Fibroblast of lung (primary cell): ENCODE measurements at places on chromosomes 16 and 17.

- H3K4me3 ChIP-seq, result no peak overlapping the region
- peak; percentile 56 for DNase-seq
- peaks cover 14% of the 10 kb centered on the region for H3K27me3 ChIP-seq
- no peaks in the 10 kb centered on the region for H3K36me3 ChIP-seq
- no peak overlapping the region for H3K27ac ChIP-seq
- H3K4me1 ChIP-seq, result peaks cover 10% of the 10 kb centered on the region
Measured at GRCh38 chr17:39080421-39081078, 70.9 kb downstream of the PLXDC1 start.

GRCh38 chr17:5591966-5592365 lies 7.7 kb upstream of the NLRP1 start:
- peaks cover 8% of the 10 kb centered on the region for H3K27me3 ChIP-seq
- no peaks in the 10 kb centered on the region for H3K36me3 ChIP-seq
- no peak overlapping the region for H3K27ac ChIP-seq
- H3K4me3 ChIP-seq, result no peak overlapping the region

DNA sequence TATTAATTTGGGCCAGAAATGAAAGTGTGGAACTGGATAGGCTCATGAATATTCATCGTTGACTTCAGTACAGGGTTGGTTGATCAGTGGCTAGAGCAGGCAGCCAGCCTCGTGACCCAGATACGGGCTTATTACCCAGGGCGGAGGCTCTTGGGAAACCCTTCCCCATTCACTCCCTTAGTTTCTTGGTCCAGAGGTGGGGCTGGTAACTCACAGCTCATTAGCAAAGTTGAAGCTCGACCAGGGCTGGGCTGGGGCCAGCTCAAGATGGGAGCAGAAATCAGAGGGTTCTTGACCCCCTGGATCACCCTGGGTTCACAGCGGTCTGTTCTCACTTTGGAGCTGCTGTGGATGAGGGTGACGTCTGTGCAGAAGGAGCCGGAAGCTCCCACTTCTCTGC lies 44.6 kb upstream of the GSE1 start:
- DNase-seq, result no peak
- H3K27me3 ChIP-seq, result no peaks in the 10 kb centered on the region
- H3K36me3 ChIP-seq, result no peaks in the 10 kb centered on the region
- H3K4me3 ChIP-seq, result no peak overlapping the region
- peaks cover 7% of the 10 kb centered on the region for H3K4me1 ChIP-seq
- no peak overlapping the region for H3K27ac ChIP-seq

- no peak for DNase-seq
Measured at GRCh38 chr17:58339755-58340404, 11.3 kb upstream of the TSPOAP1 start.

DNA sequence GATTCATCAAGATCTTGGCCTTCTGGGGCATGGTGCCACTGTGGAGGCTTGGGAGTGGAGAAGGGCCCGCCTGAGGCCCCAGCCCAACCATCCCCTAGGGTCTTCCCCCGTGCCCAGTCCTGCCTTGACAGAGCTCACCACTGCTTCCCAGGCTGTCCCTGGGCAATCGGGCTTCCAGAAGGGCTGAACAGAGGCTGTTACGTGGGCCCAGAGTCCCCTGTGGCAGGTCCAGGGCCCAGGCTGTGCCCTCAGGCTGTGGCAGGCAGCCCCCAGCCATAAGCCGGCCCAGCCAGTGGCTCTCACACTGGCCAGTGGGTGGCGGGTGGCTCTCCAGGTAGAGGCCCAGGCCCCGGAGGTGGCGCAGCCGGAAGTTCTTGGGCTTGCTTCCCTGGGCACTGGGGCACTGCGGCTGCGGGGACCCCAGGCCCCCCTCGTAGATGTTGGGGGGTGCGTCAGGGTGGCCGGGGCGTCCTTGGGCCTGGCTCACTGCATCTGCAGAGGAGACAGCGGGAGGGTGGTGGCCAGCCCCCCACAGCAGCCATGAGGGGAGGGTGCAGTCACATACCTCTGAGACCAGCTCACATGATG lies 809 bp downstream of the C16orf90 start:
- H3K36me3 ChIP-seq, result no peaks in the 10 kb centered on the region
- H3K27me3 ChIP-seq, result no peaks in the 10 kb centered on the region
- H3K4me1 ChIP-seq, result no peaks in the 10 kb centered on the region
- no peak for DNase-seq

GRCh38 chr17:47201166-47201565 lies 8.0 kb upstream of the MYL4 start:
- H3K4me1 ChIP-seq, result peaks cover 17% of the 10 kb centered on the region
- H3K36me3 ChIP-seq, result no peaks in the 10 kb centered on the region
- no peak overlapping the region for H3K4me3 ChIP-seq
- no peaks in the 10 kb centered on the region for H3K27me3 ChIP-seq
- no peak overlapping the region for H3K27ac ChIP-seq

DNA sequence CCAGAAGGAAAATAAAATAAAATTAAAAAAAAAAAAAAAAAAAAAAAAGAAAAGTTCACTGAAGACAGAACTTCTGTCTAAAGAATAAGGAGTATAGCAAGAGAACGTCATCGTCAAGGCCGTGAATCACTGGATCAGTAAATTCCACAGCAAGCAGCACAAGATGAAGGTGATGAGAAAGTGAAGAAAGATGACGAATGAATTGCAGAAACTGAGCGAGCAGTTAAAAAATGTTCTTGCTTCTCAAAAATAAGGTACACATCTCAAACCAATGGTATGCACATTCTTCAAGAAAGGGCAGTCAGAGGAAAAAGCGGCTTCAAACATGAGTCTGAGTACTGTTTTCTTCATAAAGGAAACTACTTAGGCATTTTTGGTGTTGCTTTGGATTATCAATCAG lies 104.7 kb downstream of the SMG6 start:
- peak; percentile 88 for DNase-seq
- peaks cover under 1% of the 10 kb centered on the region for H3K36me3 ChIP-seq
- H3K4me3 ChIP-seq, result no peak overlapping the region
- H3K27me3 ChIP-seq, result no peaks in the 10 kb centered on the region

GRCh38 chr17:81184555-81184954 lies 18.5 kb upstream of the AATK start:
- H3K27ac ChIP-seq, result no peak overlapping the region
- no peaks in the 10 kb centered on the region for H3K36me3 ChIP-seq
- no peak overlapping the region for H3K4me3 ChIP-seq
- DNase-seq, result no peak
- H3K27me3 ChIP-seq, result peaks cover 5% of the 10 kb centered on the region

- no peak overlapping the region for H3K4me3 ChIP-seq
- no peak overlapping the region for H3K27ac ChIP-seq
- no peaks in the 10 kb centered on the region for H3K4me1 ChIP-seq
- no peaks in the 10 kb centered on the region for H3K36me3 ChIP-seq
- H3K27me3 ChIP-seq, result peaks cover 45% of the 10 kb centered on the region
Measured at GRCh38 chr17:74937064-74938051, 1.7 kb downstream of the OTOP3 start.

- no peak overlapping the region for H3K4me3 ChIP-seq
- no peaks in the 10 kb centered on the region for H3K27me3 ChIP-seq
- DNase-seq, result no peak
- no peaks in the 10 kb centered on the region for H3K4me1 ChIP-seq
- no peaks in the 10 kb centered on the region for H3K36me3 ChIP-seq
Measured at GRCh38 chr17:4386406-4386805, 19.9 kb upstream of the UBE2G1 start.

DNA sequence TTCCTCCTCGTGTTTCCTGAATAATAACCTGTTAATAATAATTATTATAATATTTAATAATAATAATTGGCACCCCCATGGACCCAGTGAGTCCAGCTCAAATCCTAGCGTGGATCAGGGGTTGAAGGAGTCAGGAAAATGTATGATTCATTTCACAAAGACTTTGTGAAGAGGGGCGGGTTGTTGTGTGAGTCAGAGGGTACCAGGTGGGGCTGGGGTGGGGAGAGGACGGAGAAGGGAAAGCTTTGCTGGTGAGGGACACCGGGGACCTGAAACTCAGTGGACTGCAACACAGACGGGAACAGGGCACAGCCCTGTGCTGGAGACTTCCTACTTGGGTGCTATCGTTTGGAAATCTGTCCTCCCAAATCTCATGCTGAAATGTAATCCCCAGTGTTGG lies 3.1 kb upstream of the ADORA2B start:
- H3K4me1 ChIP-seq, result no peaks in the 10 kb centered on the region
- peaks cover 3% of the 10 kb centered on the region for H3K27me3 ChIP-seq
- H3K36me3 ChIP-seq, result no peaks in the 10 kb centered on the region
- no peak overlapping the region for H3K27ac ChIP-seq
- DNase-seq, result peak; percentile 63
- no peak overlapping the region for H3K4me3 ChIP-seq

DNA sequence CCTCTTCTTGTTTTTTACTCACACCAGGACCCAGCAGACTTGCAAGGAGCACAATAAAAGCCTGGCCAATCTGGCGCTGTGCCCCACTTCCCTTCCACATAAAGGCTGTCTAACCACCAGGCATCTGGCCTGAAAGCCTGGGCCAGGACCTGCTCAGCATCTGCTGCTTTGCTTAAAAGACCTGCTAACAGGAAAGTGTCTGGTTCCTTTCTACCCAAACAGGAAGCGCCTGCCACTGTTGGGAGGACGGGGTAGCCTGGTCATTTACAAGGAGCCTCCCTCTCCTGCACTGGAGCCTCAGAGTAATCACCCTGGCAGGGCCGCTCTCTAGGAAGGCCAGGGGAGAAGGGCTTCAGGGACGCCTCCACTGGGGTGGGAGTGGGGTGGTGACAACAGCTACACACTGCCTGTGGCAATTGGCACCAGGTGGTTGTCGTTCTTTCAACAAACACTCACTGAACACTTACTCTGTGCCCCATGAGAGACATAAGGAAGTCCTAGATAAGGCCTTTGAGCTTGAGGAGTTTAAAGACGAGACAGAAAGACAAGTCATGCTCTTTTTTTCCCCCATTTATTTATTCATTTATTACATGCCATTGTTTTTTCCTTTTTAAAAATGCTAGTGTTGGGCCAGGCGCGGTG lies 6.3 kb upstream of the MMP28 start:
- no peaks in the 10 kb centered on the region for H3K36me3 ChIP-seq
- H3K4me1 ChIP-seq, result peaks cover 3% of the 10 kb centered on the region
- no peak overlapping the region for H3K27ac ChIP-seq
- H3K4me3 ChIP-seq, result no peak overlapping the region
- peaks cover 29% of the 10 kb centered on the region for H3K27me3 ChIP-seq

DNA sequence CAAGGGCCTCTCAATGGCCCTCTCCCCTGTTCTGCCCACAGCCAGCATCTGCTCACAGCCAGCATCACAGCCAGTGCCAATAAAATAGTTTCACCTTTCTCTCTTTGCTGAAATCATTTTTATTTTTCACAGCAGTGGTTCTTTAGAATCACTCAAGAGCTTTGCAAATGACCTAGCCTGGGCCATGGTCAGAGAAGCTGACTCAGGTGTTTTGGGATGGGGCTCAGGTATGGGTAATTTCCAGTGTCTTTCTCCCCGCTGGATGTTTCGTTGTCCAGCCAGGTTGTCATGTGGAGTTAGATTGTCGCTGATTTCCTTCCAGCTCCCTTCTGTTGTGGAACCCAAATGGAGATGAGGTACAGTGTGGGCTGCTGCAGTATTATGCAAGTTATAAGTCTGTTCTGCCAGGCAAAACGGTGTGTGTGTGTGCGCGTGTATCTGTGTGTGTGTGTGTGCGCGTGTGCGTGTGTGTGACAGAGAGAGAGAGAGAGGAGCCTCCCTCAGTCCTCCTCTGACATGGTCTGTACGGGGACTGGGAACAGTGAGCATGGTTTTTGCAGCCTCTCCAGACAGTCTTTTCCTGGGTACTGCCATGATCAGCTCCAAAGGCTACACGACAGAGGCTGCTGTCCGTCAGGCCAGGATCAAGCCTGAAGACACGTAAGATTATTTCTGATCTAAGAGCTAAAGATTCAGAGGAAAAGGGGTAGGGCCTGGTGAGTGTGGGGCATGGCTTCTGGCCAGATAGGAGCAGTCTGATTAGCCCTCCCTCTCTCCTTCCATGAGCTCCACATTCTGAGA lies 1.4 kb upstream of the PMP22 start:
- peaks cover 5% of the 10 kb centered on the region for H3K27me3 ChIP-seq
- H3K27ac ChIP-seq, result no peak overlapping the region
- H3K36me3 ChIP-seq, result no peaks in the 10 kb centered on the region
- H3K4me1 ChIP-seq, result no peaks in the 10 kb centered on the region
- no peak for DNase-seq
- H3K4me3 ChIP-seq, result no peak overlapping the region

GRCh38 chr17:80018917-80019651 lies 16.6 kb downstream of the TBC1D16 start:
- H3K27ac ChIP-seq, result no peak overlapping the region
- H3K4me3 ChIP-seq, result no peak overlapping the region
- no peak for DNase-seq
- H3K4me1 ChIP-seq, result no peaks in the 10 kb centered on the region
- no peaks in the 10 kb centered on the region for H3K27me3 ChIP-seq

DNA sequence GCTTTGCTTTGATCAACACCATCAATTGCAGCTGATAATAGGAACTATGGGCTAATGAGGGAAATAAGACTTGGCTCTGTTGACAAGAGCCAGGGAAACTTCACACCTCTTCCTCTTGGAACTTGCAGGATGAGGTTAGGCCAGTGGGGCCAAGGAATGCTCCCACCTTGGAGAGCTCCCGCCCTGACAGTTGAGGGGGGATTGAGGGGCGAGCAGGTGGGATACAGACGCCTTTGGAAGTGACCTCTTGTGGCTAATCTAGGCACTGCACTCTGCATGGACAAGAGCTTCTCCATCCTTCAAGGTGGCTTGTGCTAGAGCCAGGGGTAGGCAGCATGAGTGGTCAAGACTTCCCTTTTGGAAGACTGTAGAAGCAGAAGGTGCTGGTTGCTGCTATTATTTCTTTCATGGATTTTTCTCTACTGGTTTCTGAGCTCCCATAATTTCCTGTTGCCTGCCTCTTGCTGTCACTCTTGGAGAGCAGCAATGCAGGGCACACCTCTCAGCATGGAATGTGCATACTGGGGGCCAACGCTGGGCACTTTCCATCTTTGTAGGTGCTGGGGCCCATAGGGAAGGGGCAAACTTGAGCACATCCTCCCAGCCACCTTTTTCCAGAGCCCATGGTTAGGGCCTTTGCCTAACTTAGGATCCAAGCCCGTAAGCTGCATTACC lies 2.3 kb upstream of the PHF12 start:
- no peaks in the 10 kb centered on the region for H3K27me3 ChIP-seq
- H3K27ac ChIP-seq, result no peak overlapping the region
- no peaks in the 10 kb centered on the region for H3K36me3 ChIP-seq
- H3K4me1 ChIP-seq, result peaks cover 4% of the 10 kb centered on the region
